ENCODE measurements at places on chromosomes 1 and 21.

GRCh38 chr1:59359325-59359724 lies 62.4 kb downstream of the FGGY start:
- no peak for DNase-seq

DNA sequence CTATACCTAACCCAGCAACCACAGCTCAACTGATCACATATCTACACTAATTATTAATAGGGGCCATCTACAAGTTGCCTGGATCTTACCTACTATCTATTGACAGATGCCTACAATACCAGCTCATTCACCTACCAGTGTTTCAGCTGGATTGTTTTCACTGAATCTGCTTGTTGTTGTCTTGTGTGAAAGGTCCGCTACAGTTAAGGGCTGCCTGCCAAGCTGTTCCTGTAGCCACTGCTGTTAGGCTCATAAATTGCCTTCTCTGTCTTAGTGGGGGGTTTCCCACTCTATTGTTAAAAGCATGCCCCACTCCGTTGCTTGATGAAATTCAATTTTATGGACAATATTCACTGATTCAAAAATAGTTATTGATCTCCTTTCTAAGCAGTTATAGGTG lies 199.7 kb upstream of the TMPRSS15 start:
- no peak for DNase-seq

- no peak for DNase-seq
These were observed 36.5 kb downstream of the PTPN14 start for GRCh38 chr1:214514819-214515383.

- DNase-seq = no peak
These were observed 87.4 kb downstream of the ROR1 start for GRCh38 chr1:63861052-63861691.

GRCh38 chr21:43731476-43731875 lies 12.5 kb downstream of the PDXK start:
- DNase-seq = no peak

GRCh38 chr1:7576946-7577657 lies 194.0 kb upstream of the VAMP3 start:
- DNase-seq = no peak

GRCh38 chr1:157364612-157365011 lies 187.7 kb downstream of the FCRL5 start:
- DNase-seq = no peak

- no peak for DNase-seq
These were observed 417.9 kb downstream of the MATN1 start for GRCh38 chr1:30305519-30305918.
